NCI-H1694 (cell line): ENCODE measurements at places on chromosomes 3 and 15.

DNA sequence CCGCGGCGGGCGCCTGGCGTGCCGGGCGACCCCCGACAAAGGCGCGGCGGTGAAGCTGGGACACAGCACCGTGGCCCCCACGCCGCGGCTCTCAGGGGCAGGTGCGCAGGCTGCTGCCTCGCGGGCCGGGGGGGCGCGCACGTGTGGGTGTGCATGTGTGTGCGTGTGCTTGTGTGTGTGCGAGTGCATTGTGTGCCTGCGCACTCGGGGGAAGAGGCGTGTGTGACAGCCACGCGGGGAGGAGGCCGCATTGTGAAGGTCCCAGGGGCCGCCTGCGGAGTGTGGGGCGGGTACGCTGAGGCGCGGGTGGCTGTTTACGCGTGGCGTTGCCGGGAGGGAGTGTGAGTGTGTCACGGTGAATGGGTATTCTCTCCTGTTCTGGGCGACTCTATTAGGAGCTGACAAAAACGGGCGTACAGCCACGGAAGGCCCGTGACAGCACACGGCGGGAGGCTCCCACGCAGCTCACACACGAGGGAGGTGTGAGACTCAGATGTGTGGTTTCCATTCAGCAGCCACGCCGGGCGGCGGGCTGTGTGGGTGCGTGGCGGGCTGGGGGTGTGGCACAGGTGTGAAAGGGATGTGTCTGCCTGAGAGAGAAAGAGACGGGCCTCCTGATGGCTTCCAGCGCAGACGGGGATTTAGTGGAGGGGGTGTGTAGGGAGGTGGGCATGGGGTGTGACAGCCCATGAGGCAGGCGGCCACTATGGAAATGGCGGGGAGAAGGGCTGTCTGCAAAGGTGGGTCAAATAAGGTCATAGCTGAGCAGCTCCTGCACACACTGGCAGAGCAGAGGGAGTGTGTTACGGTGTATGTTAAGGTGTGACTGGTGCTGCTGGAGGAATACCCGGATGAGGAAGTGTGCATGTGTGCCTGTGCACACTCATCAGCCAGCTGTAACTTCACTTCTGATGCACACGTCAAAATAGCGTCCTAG is 750 bp downstream of the PODXL2 start:
- no peak for DNase-seq

DNA sequence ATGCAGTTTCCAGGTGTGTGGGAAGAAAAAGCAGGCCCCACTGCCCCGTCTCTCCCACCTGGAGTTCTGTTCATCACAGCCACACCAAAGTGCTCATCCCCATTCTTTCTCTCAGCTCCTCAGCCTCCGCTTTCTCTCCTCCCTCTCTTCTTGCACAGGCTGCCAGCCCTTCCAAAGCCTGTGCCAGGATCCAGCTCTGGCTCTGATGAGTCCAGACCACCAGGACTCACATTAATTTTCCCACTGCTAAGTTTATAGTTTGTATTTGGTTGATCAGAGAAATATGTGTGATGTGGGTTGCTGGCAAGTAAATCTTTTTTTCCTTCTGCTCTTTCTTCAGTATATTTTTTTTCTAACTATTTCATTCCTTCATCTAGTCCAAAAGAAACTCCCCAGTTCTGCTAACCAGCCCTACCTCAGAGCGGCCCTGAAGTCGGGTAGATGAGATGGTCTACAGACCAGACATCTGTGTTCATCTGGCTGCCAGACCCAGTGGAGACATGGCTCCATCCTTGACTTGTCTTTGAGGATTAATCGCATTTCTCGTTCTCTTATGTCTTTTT is 49.8 kb downstream of the BOC start:
- no peak for DNase-seq

DNA sequence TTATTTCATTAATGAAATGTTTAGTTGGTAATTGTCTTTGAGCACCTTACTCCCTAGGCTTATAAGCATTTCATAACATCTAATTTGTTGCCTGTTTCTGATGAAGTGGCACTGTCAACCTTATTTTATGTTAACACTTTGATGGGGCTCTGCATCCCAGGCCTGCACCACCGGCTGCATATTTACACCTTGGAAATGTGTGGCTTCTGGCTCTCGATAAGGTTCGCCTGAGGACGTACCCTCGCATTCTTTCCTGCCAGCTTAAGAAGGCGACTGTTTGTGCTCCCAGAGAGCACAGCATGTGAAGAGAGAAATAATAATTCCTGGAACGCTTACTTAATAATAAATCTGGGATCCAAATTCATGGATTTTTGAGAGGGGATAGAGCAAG is 763.3 kb upstream of the CFAP20DC start:
- no peak for DNase-seq

GRCh38 chr15:57540736-57541135 is 51.0 kb upstream of the MYZAP start:
- no peak for DNase-seq

DNA sequence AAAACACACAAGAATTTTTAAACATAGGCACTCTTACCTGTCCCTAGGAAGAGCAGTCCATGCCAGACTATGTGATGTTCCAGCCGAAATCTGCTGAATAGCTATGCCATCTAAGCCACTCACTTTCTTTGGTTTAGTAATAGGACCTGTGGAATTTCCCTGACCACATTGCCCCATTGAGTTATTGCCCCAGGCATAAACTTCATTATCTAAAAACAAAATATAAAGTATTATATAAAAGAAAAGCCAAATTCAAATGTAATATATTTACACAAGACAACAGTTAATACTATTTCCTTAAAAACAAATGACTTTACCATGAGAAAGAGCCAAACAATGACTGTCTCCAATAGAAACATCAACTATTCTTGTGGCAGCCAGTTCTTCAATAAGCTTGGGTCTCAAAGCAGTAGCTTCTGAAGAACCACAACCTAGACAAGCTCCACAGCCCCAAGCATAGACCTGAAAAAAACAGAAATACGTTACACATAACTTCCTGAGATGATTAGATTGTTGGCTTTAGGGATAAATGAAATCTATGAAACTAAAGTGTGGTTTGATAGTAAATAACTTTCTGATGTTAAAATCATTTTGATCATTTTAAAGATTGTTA is 84.3 kb downstream of the HERC1 start:
- DNase-seq = no peak

GRCh38 chr3:54967731-54968161 is 39.9 kb upstream of the LRTM1 start:
- no peak for DNase-seq

DNA sequence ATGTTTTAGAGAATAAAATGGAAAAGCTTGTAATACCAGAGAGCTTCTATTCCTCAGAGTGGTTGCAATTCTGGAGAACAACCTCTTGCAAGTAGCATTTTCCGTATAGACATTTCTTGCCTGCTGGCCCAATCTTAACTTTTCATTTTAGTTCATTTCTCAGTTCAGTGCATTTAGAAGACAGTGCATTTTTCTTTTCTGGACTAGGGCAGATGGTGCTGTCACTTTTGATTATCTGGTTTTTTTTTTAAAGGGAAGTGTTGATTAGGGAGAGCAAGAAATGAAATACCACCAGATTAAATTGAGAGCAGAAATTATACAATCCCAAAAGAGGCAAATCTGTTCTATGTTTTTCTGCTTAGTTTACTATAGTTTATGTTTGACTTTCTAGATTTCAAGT is 172.7 kb downstream of the GHSR start:
- no peak for DNase-seq

DNA sequence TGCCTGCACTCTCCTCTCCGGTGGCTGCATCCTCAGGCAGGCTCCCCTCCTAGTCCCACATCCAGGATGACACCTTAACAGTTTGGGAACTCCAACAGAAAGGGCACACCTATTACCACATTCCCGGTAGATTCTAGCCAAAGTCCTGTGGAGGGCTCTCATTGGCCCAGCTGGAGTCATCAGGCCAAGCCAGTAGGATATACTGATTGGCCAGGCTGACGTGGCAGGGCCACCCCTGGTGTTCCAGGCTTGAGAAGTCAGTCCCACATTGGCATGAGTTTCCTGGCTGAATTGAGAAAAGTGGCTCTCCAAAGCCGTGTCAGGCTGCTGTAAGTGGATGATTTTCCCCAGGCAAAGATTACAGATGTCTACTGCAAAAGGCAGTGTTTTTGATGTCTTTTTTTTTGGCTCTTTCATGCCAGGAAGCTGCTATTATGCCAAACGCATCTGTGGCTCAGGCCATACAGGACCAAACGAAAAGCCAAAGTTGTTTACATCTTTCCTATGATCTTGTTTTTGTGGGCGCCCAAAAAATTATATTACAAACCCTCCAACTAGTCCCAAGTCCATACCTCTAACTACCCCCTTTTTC is 6.6 kb upstream of the BLM start:
- DNase-seq = no peak

DNA sequence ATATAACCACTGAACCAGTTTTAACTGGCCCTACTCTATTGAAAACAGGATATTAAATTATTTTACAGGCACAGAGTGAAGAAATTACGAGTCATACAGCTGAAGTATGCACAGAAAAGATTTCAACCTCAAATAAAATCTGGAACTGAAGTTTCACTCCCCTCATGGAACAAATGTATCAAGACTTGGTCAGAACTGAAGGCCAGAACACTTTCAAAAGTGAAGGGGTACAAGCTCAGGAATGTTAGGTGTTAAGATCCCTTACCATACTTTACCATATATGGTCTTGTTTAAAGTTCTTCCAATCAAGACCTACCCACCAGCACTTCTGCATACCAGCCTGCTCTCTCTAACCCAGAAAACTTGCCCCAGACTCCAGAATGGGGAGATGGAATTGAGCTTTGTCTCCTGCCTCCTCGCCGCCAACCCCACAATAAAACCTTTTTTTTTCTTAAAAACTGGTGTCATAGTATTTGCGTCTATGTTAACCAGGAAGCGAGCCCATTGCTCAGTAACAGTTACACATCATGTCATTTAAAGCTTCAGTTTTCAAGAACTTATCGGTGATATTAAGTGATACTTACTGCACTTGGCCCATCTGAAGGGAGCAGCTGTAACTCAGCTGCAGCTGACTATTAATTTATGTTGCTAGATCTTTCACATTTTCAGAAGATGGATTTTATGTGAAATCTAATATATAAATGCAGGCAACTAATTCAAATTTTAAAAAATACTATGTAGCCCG is 59.9 kb downstream of the OXSM start:
- DNase-seq = no peak

DNA sequence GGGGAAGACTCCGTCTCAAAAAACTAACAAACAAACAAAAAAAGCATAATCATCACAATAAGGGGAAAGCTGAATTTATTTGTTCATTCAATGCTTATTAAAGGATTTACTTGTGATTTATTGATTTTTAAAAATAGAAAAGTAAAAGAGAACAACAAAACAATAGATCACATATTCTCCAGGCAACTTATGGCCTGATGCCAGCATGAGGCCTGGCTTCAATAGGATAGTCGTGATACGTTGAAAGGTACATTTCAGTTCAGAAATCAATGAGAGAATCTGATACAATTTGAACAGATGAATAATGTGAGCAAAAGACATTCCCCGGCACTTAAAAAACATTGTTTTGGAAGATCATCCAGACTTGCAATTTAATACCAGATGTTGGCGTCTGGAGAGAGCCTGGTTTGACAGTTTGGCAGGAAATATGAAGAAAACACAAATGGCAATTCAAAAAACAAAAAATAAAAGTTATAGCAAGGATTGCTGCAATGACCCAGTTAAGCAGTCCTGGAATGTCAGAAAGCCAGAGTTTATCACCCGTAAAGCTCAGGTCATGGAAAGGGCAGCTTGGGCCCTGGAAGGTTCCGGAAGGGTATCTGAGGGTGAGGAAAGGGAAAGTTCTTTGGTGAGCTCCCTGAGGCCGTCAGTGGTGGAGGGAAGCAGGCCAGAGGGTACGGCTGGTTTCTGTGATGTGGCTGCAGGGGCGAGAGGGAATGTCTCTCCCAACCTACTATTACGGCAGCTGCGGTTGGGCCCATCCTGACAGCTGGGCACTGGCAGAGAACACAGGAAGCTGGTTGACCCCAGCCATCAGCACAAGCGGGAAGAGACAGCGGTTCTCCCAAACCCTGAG is 230.2 kb upstream of the HES1 start:
- no peak for DNase-seq

- DNase-seq = no peak
Observed at GRCh38 chr15:63385911-63386531, 4.4 kb upstream of the CA12 start.

GRCh38 chr15:66729331-66729951 is 27.4 kb downstream of the SMAD6 start:
- DNase-seq = no peak

DNA sequence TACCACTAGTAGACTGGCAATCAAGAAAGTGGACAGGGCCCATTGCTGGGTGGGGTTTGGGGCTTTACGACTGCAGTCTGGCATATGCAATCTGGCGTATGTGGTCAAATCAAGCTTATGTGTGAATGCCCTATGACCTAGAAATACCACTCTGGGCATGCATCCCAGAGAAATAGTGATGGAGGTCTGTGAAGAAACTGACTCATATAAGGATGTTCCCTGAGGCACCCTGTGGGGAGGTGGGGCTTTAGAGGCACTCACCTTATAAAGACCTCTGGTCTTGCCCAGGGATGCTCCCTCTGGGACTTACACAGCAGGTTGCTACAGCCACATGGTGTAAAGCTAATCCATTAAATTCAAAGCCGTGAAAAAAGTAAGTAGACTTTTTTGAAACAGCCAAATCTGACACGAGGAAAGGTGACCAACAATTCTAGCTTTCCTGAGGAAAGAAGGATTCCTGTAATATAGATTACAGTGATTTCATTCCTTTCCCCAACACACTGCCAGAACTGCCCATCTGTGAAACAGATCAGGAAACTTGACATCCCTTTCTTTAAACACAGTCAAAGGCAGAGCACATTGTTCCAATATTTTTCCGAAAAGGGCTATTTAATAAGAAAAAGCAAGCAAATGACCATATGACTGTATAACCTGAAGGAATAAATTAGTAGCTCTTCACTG is 13.6 kb downstream of the RARRES1 start:
- DNase-seq = no peak

DNA sequence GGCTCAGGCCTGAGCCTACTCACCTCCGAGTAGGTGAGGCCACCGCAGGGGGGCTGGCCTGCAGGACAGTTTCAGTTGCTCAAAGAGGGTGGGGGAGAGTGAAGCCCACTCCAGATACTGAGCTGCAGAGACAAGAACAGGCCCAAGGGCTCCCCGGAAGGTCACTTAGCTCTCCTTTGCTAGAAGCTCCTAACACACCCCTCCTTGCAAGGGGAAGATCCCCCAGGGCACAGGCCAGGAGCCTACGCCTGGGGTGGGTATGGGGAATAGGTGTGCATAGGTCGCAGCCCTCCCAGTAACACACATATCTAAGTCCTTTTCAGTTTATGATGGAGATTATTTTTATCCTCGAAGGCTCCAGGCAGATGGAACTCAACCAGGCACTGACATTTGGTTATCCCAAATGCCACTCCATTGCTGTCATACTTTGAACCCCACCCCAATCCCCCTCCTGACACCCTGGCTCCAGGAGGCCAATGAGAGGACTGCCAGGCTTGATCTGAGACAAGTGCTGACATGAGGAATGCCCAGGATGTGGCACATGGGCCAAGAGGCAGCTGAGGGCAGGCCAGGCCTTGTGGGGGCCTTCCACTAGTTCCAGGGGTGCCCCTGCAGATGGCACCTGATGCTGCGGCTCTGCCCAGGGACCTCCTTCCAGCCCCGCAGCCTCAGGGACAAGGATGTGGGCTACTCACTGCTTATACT is 1.1 kb upstream of the MUSTN1 start:
- no peak for DNase-seq

- no peak for DNase-seq
Observed at GRCh38 chr3:17852217-17852616, 109.8 kb upstream of the TBC1D5 start.

- no peak for DNase-seq
Observed at GRCh38 chr3:37862903-37863815, 1.5 kb downstream of the CTDSPL start.

GRCh38 chr3:49512781-49513355 is 41.4 kb upstream of the BSN start:
- no peak for DNase-seq
